ENCODE measurements at places on chromosomes 4 and X.

- DNase-seq = no peak
These were observed 377.1 kb upstream of the ADGRL3 start for GRCh38 chr4:60822986-60823385.

DNA sequence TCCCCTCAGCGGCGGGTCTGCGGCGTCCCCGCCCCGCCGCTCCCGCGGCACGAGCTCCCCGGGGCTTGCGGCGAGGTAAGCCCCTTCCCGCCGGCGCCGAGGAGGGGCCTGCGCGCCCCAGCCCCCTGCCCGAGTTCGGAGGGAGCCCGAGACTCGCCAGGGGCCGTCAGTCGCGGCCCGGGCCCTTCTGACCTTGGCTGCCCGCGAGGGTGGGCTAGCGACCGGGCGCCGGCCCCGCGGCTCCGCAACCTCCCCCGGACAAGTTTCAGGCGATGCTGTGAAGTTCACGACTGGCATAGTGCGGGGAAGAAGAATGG lies 554 bp downstream of the CDKL5 start:
- DNase-seq = no peak

DNA sequence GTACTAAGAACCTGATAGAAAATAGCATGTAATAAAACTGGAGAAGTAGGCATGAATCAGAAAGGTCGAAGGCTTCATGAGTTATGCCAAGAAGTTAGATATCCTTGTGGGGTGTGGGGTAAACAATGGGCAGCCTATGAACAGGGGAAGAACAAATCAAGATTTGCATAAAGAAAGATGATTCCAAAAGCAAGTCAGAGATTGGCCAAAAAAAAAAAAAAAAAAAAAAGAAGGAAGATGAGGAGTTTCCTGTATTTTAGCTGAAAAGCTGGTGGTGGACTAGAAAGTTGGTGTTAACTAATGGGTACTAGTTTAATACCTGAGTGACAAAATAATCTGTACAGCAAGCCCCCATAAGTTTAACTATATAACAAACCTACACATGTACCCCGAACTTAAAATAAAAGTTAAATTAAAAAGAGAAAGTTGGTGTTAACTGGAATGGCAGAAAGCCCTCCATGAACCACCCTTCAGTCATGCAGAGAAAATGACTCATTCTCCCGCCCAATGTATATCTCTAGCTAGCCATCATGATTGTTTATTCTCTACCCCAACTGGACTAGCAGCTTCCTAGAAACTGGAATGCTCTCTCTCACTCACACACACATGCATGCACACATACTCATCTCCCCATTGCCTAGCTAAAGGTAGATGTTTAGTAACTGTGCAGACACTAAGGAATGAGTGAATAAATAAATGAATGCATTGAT lies 41.7 kb downstream of the ATP11C start:
- no peak for DNase-seq

GRCh38 chr4:2262944-2263250 lies 988 bp upstream of the MXD4 start:
- no peak for DNase-seq

- peak; percentile 16 for DNase-seq
These were observed 8.1 kb downstream of the MBNL3 start for GRCh38 chrX:132480581-132481203.

- no peak for DNase-seq
These were observed 17.8 kb downstream of the PDK3 start for GRCh38 chrX:24482823-24483415.

DNA sequence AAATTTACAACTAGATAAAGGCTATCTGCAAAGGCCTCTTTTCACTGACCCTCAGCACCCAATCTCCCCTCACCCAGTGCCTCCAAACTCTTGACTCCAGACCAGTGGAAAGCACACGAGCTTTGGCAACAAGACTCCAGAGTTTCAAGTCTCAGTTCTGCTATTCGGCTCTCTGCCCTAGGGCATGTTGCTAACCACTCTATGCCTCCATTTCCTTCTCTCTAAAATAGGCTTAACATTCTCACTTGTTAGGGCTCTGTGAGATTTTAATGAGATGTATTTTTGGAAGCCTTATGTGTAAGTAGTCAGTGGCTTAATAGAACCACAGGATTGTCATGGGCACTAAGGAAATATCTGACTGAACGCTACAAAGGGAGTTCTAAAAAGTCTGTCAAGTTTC lies 116.5 kb upstream of the IQCM start:
- DNase-seq = no peak

DNA sequence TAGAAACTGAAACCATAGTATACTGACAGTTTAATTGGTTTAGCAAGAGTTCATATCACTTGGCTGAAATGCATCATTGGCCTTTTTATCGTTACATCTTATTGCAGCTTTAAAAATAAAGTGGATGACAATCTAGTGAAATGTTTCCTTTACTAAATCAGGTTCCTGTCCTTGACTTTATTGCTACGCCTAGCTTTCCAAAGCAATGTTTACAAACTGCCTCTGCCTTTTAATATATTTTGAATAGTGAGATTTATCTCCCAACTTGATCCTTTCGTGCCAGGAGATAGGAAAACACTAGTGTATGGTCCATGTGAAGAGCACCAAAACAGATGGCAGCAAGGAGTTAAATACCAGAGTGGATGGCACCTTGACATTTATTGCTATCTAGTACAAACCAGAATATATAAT lies 67.0 kb downstream of the GPC3 start:
- no peak for DNase-seq

DNA sequence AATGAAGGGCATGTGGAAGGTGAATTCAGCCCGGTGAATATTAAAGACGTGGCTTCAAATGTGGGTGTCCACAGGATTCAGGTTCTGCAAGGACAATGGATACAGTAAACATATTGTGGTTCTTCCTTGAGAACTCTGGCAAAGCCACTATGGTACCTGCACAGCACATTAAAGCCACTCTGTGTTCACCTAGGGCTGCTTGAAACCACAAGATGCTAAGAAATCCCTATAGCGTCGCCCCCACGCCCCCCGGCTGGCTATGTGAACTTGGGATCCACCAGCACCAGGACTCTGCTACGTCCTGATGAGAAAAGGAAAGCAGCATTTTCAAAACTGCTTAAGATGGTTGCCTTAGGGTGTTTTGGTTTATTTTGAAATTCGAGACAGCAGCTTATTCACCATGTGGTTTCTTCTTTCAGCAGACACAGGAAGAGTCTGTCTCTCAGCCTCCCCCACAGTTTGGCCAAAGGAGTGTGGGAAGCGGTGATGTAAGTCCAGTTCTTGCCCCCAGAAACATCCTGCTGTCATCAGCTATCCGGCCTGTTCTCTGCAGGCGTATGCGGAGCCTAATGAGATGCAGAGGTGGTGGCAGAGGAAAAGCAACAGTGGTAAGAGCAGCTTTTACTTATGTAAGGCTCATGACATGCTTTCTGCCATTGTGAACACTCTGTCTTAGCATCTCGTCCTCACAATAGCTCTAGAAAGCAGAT lies 111.5 kb downstream of the AFAP1 start:
- DNase-seq = peak; percentile 40

- DNase-seq = no peak
These were observed 3.8 kb downstream of the ASMT start for GRCh38 chrX:1618689-1619088.

DNA sequence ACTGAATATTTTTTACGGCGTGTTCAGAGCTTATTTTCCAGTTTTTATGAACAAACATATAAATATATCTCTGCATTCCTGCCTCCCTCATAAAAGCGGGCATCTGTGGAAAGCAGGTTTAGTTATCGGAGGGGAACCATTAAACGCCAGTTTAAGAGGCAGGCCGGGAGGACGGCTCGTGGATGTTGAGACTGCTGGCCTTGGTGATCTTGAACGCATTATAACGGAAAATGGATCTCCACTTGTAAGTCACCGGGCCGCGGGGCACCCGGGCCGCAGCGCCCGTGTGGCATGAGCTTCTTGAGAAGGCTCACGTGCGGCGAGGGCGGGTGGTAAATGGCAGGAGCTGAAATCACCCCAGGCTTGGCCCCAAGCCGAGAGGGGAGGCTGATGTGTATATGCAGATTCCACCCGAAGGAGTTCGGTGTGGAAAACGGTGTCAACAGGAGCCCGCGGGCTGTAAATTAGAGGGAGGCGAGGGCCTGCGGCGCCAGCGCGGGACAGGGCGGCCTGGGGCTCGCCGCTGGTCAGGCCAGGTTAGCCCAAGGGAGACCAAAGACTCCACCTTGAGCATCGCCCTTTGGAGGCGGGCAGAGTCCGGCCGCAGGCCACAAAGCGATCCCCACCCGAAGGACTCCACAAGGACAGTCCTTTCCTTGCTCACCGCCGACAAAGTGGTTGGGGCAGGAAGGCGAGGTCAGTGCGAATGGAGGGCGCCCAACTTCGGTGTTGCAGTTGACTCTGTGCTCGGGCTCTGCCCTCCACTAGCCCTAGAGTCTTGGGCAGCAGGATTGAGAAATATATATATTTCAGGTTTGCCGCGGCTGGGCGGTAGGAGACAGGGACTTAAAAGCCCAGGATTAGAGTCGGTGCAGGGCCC lies 1.3 kb upstream of the HAND2 start:
- DNase-seq = no peak

GRCh38 chrX:139750390-139750789 lies 42.4 kb upstream of the MCF2 start:
- no peak for DNase-seq

DNA sequence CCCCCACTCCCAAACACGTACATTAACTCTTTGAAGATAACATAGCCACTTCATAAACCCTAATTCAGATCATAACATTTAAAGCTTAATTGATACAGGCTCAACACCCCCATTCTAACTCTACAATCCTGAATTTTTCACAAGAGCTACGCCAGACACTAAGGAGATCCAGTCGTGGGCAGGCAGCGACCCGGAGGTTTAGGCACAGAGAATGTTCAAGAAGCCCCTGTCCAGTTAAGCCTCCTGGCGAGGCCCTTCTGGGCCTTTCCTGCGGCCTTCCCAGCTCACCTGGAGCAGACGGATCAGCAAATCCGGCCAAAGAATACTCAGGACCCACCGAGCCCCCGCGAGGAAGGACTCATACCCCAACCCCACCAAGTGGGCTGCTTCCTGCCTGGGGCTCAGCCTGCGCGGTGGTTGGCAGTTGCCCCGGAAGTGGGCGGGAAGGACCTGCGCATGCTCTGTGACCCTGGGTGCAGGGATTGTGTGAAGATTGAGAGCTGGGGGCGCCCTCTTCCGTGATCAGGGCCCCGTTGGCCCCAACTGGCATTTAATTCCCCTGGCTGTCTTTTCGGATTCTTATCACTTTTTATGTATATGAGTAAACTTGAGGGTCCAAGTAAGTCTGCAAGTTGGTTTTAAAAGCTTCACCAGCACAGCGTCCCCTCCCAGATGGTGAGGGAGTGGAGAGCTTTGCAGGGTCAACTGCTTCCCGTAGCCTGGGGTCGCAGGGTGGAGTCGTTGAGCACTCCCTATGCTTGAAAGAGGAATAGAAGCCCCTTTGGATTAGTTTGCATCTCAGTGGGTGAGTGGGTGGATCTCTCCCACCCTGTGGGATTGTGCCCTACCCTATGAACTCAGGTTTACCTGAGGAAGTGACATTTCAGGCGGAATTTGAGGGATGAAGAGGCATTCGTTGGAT lies at the start of gene TRIM61:
Gene TRIM61 (minus strand): TSS at position 415 of the 922 bp plus-strand sequence. CDS start 7,655 bp downstream, outside the sequence.
- DNase-seq = no peak
